ENCODE measurements at places on chromosomes 1 and 21.

DNA sequence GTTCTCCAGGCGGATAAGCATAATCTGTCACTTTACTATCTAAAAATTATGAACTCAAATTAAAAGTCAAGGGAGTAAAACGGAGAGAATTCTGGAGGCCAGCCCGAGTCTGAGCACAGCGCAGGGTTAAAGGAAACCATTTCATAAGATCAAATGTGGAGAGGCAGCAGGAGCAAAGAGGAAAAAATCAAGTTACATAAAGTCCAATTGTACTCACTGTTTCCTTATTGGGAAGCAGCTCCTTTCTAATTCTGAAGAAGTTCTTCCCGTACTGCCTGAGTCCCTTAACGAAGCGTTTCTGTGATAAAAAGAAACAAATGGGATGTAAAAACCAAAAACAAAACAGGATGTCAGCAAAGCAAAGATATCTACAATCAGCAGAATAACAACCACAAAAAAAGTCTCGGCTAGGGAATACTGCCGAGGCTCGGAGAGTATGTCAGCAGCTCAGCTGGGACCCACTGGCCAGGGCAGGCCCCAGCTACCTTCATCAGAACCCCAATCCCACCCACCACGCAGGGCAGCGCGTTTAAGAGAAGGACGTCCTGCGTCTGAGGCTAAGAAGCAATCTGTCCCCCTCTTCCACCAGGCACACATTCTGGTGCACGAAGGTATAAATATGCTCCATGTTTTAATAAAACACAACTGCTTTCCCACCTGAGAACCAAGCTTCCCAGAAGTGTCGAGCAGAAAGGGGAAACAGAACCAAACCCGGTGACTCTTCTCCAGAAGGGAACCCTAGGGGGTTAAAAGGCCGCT lies 104.8 kb downstream of the SLC45A1 start:
- no peaks in the 10 kb centered on the region for H3K27me3 ChIP-seq
- peaks cover 20% of the 10 kb centered on the region for H3K36me3 ChIP-seq
- peak overlapping the region; percentile 74 for H3K4me3 ChIP-seq
- no peak for DNase-seq
- H3K4me1 ChIP-seq, result peaks cover 68% of the 10 kb centered on the region

GRCh38 chr1:225480825-225481434 lies 53.1 kb upstream of the LBR start:
- no peaks in the 10 kb centered on the region for H3K4me1 ChIP-seq
- no peak overlapping the region for H3K4me3 ChIP-seq
- DNase-seq, result peak; percentile 71
- H3K27ac ChIP-seq, result no peak overlapping the region

DNA sequence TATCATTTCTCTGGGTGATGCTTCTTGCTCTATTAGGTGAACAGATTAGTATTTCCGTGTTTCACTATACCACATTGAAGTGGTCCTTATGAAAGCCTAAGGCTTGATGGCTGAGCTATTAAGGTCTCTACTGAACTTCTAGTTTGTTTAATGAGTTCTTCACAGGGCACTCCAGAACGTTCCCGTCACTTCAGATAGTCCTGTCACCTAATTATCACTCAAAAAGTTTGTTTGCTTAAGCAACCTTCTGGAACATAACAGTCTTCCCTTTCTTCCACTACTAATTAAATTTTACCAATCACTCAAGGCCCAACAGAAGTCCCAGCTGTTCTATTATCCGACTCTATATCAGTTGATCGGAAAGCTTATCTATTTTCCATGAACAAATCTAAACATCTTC lies 104.6 kb upstream of the ZC3H11B start:
- no peak for DNase-seq
- H3K4me1 ChIP-seq, result no peaks in the 10 kb centered on the region
- no peaks in the 10 kb centered on the region for H3K36me3 ChIP-seq
- H3K4me3 ChIP-seq, result no peak overlapping the region
- H3K27ac ChIP-seq, result no peak overlapping the region

GRCh38 chr1:246008363-246008831 lies 498.7 kb downstream of the SMYD3 start:
- DNase-seq, result no peak
- peak overlapping the region; percentile 58 for H3K27ac ChIP-seq
- H3K27me3 ChIP-seq, result no peaks in the 10 kb centered on the region
- no peaks in the 10 kb centered on the region for H3K36me3 ChIP-seq
- peaks cover 4% of the 10 kb centered on the region for H3K4me1 ChIP-seq

GRCh38 chr1:54290506-54291184 lies 90.7 kb downstream of the MRPL37 start:
- no peak overlapping the region for H3K27ac ChIP-seq
- H3K4me1 ChIP-seq, result peaks cover 38% of the 10 kb centered on the region
- no peaks in the 10 kb centered on the region for H3K27me3 ChIP-seq
- no peak overlapping the region for H3K4me3 ChIP-seq

DNA sequence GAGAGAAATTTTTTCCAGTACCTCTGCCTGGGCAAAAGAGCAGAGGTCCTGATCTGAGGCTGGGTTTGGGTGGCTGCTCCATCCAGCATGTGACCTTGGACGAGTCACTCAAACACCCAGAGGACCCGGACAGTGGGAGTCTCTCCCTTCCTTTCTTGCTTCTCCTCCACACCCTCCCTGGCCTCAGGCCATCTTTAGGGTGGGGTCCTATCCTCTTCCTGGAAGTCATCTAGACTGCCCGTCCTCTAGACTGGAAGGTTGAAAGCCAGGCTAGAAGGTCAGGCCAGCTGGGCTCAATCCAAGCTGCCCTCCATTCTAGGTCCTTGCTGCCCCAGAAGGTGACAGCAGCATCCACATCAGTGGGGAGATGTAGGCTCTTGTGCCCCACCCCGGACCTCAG lies 599.5 kb downstream of the MATN1 start:
- H3K27ac ChIP-seq, result no peak overlapping the region
- H3K4me3 ChIP-seq, result no peak overlapping the region
- no peaks in the 10 kb centered on the region for H3K27me3 ChIP-seq

- H3K27ac ChIP-seq, result no peak overlapping the region
- no peak for DNase-seq
- no peaks in the 10 kb centered on the region for H3K4me1 ChIP-seq
- no peaks in the 10 kb centered on the region for H3K27me3 ChIP-seq
- H3K4me3 ChIP-seq, result no peak overlapping the region
These were observed 24.1 kb upstream of the DESI2 start for GRCh38 chr1:244628789-244629188.

- no peak overlapping the region for H3K4me3 ChIP-seq
- H3K27ac ChIP-seq, result no peak overlapping the region
- DNase-seq, result no peak
- H3K27me3 ChIP-seq, result no peaks in the 10 kb centered on the region
- no peaks in the 10 kb centered on the region for H3K36me3 ChIP-seq
These were observed 36.8 kb upstream of the GALNT2 start for GRCh38 chr1:230030122-230030821.

DNA sequence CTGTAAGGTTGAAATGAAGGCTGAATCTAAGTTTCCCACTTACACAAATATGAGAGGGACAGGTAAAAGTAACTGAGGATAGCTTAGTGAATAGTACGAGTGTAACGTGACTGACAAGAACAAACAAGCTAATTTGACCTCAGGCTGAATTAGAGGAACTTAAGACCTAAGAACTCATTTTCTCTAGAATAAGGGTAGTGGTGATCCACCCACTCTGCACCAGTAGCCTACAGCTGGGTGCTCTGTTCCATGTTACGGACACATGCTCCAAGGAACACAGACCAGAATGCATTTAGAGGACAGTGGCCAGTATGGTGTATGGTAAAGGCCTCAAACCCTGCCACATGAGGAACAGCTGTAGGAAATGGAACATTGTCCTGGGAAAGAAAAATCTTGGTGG lies 14.9 kb upstream of the TMEM9 start:
- peaks cover 5% of the 10 kb centered on the region for H3K4me1 ChIP-seq
- H3K27me3 ChIP-seq, result no peaks in the 10 kb centered on the region
- H3K27ac ChIP-seq, result no peak overlapping the region
- H3K36me3 ChIP-seq, result no peaks in the 10 kb centered on the region

- H3K27me3 ChIP-seq, result no peaks in the 10 kb centered on the region
- no peaks in the 10 kb centered on the region for H3K36me3 ChIP-seq
- no peaks in the 10 kb centered on the region for H3K4me1 ChIP-seq
- DNase-seq, result no peak
- H3K27ac ChIP-seq, result no peak overlapping the region
- H3K4me3 ChIP-seq, result no peak overlapping the region
These were observed 27.3 kb upstream of the CD84 start for GRCh38 chr1:160606611-160607010.

- H3K27ac ChIP-seq, result peak overlapping the region; percentile 76
- no peaks in the 10 kb centered on the region for H3K27me3 ChIP-seq
- peaks cover 12% of the 10 kb centered on the region for H3K36me3 ChIP-seq
- DNase-seq, result no peak
These were observed 54.4 kb downstream of the SLC9A1 start for GRCh38 chr1:27100335-27101053.

DNA sequence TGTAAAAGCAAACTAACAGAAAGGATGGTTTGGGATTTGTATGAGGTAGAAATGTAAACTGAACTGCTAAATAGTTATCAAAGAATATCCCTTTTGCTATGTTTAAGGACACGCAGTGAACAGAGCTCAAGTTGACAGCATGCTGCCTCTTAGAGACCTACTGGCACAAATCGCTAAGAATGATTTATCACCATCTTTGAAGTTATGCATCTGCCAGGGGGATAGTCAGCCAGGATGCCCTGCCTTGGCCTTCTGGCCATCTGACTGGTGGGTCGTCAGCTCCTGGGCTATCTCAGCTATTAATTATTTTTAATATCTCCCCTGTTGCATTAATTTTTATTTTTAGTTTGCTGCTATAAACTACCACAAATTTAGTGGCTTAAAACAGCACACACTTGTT lies 334.8 kb upstream of the KAZN start:
- no peak overlapping the region for H3K27ac ChIP-seq
- no peaks in the 10 kb centered on the region for H3K27me3 ChIP-seq
- DNase-seq, result no peak
- no peak overlapping the region for H3K4me3 ChIP-seq
- no peaks in the 10 kb centered on the region for H3K4me1 ChIP-seq

DNA sequence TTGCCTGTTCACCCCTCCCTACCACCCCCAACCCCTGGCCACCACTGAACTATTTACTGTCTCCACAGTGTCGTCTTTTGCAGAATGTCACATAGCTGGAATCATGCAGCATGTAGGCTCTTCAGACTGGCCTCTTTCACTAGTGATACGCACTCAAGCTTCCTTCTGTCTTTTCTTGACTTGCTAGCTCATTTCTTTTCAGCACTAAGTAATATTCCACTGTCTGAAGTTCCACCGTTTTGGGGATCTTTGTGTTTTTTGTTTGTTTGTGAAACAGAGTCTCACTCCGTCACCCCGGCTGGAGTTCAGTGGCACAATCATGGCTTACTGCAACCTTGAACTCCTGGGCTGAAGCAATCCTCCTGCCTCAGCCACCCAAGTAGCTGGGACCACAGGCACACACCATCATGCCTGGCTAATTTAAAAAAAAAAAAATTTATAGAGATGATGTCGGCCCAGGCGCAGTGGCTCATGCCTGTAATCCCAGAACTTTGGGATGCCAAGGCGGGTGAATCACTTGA lies 43.4 kb upstream of the SLC25A33 start:
- H3K27me3 ChIP-seq, result no peaks in the 10 kb centered on the region
- no peak for DNase-seq
- H3K27ac ChIP-seq, result no peak overlapping the region
- H3K4me3 ChIP-seq, result no peak overlapping the region
- H3K36me3 ChIP-seq, result no peaks in the 10 kb centered on the region

DNA sequence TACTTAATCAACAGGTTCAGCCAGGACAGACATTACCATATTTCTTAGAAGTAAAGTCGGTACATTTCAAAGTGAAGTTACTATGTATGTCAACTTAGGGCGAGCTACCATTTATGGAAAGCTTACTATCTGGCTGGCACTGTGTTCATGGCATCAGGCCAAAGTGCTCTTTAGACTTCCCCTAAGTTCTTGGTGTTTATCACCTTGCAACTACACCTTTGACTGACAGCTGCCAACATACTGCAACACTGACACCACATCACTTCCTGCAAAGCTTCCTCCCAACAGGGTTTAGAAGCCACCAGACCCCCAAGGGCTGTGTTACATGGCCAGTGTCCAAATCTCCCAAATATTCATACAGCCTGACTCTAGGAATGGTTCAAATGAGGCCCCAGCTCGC lies 61.0 kb downstream of the TIAM1 start:
- no peaks in the 10 kb centered on the region for H3K4me1 ChIP-seq
- no peaks in the 10 kb centered on the region for H3K27me3 ChIP-seq
- H3K4me3 ChIP-seq, result no peak overlapping the region
- H3K27ac ChIP-seq, result no peak overlapping the region

DNA sequence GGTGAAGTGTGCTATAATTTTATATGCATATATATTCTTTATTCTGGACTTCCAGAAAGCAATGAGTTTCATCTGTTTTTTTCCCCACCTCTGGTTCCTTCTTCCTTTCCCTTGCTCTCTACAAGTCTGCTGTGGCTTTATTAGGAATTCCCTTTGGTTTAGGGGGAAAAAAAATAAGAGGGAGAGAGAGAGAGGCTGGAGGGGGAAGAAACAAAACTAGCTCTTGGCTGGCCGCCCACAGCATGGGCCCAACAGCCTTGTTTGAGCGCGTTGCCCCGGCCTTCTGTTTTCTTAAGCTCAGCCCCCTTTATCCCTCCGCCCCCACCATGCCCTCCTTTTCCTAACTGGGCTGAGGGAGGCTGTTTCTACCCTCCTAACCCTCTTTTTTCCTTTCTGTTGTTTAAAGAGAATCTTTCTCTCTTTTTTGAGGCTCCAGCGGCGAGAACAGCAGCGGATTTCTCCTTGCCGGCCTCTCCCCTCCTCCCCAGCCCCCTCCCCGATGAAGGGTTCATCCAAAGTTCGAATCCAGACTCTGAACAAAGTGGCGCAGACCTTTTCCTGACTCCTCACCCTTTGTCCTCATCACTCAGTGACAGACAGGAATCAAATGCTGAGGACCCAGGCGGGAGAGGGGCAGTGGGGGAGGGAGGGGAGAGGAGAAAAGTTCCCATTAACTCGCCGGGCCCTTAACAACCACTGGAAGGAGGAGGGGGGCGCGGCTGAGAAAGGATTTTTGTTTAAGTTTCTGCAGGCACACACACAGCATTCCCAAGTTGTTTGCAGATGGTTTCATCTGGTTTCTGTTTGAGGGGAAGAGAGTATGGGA lies 29.7 kb downstream of the PBX1 start:
- no peaks in the 10 kb centered on the region for H3K27me3 ChIP-seq
- H3K4me3 ChIP-seq, result peak overlapping the region; percentile 11
- peak overlapping the region; percentile 59 for H3K27ac ChIP-seq
- peaks cover 23% of the 10 kb centered on the region for H3K4me1 ChIP-seq
- peak; percentile 72 for DNase-seq
- H3K36me3 ChIP-seq, result peaks cover 12% of the 10 kb centered on the region

GRCh38 chr1:18918417-18918816 lies 16.1 kb upstream of the ALDH4A1 start:
- H3K27ac ChIP-seq, result no peak overlapping the region
- no peaks in the 10 kb centered on the region for H3K27me3 ChIP-seq
- H3K36me3 ChIP-seq, result peaks cover 7% of the 10 kb centered on the region
- H3K4me1 ChIP-seq, result peaks cover 22% of the 10 kb centered on the region

DNA sequence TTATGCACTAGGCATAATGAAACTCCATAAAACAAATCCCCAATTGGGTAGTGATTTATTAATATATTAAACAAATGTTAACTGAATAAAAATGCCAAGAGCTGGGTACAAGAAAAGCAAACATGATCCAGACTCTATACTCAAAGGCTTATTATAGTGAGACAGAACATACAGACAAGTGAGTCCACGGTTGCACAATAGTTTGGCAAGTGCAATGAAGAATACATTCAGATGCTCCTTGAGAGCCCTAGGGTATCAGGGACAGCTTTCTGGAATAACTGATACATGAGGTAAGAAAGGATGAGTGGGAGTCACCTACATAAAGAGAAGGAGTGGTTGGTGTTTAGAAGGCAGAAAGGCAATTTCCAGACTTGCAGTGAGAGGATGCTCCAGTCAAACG lies 85.1 kb downstream of the VAV3 start:
- no peaks in the 10 kb centered on the region for H3K36me3 ChIP-seq
- no peak overlapping the region for H3K27ac ChIP-seq
- no peak for DNase-seq

GRCh38 chr1:216826214-216826613 lies 103.0 kb upstream of the ESRRG start:
- no peaks in the 10 kb centered on the region for H3K27me3 ChIP-seq
- H3K4me3 ChIP-seq, result no peak overlapping the region
- no peak for DNase-seq
- no peak overlapping the region for H3K27ac ChIP-seq
